ENCODE measurements at places on chromosomes 11 and 22.
A peak's percentile ranks its signal among the peaks of the same experiment; 100 is the strongest.

GRCh38 chr11:1303126-1303821 is 6.2 kb downstream of the TOLLIP start:
- no peak for DNase-seq

GRCh38 chr11:3969613-3970012 is 114.1 kb downstream of the STIM1 start:
- no peak for DNase-seq

DNA sequence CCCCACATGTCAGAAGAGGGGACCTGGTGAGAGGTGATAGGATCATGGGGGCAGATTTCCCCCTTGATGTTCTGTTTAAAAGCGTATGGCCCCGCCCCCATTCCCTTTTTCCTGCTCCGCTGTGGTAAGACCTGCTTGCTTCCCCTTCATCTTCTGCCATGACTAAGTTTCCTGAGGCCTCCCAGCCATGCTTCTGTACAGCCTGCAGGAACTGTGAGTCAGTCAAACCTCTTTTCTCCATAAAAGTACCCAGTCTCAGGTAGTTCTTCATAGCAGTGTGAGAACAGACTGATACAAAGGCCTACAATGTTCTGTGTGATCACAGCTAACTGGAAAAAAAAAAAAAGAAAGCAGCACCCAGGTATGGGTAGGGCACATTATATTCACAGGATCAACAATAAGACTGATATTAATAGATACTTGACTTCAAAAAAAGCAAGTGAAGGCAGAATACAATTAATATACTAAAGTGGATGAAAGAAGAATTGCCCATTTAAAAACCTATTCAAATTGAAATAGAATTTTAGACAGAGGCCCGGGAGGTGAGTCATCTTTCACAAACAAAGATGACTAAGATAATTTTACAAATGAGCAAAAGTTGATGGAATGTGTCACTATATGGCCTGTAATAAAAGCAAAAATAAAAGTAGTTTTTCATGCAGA is 1.7 kb upstream of the OR52K1 start:
- no peak for DNase-seq

DNA sequence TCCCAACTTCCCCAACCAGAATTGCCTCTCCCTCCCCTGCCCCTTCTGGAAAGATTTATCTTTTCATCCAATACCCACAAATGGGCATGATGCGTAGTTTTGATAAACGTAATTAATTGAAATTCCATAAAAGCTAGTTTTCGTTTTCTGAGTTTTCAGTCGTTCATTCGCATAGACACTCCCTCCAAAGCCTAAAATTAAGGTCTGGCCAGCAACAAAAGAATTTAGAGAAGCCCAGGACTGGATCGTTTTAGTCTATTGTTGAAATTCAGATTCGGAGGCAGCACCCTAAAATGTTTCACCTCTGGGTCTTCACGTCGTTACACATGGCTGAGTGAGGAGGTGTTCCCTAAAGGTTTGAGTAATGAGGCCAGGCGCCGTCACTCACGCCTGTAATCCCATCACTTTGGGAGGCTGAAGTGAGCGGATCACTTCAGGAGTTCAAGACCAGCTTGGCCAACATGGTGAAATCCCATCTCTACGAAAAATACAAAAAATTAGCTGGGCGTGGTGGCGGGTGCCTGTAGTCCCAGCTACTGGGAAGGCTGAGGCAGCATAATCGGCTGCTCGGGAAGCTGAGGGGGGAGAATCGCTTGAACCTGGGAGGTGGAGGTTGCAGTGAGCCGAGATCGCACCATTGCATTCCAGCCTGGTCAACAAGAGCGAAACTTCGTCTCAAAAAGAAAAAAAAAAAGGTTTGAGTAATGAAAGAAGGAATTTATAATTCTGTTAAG is 589 bp upstream of the NDUFC2 start:
- no peak for DNase-seq

GRCh38 chr11:46896719-46897406 is 21.5 kb downstream of the LRP4 start:
- no peak for DNase-seq

DNA sequence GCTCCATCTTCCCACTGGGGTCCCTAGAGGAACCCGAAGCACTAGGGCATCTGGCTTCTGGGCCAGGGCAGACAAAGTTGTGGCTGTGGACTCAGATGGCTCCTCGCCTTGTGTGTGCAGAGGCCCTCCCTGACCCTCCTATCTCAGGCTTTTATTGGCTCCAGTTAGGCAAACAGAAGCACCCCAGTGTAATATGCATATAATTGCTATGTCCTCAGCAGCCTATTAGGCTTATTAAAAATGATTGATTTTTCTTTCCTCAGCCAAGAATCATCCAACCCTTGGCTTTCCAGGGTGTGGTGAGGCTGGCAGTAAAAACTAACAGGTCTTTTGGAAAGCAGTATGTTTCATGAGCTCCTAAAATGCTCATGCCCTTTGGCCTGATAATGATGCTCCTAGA is 22.3 kb downstream of the UPB1 start:
- DNase-seq, result no peak

DNA sequence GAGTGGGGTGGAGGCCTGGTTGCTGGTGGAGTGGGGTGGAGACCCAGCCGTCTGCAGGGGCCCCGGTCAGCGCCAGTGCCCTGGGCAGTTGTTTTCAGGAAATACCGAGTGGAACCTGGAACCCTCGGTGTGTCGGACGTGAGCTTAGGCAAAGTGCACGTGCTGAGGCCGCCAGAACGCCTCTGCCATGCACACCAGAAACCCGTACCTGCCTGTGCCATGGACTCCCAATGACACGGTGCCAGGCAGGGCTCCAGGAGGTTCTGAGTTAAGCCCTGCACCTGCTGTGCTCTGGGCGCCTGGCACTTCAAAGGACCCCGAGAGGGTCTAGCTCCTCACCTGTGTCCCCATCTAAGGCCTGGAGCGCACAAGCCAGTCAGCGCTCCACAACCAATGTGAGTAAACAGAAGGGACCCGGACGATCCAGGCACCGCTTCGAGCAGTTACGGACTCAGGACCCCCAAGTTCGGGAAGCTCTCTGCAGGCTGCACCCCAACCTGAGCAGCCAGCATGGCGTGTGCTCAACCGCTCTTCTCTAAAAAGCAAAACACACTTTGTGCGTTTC is 12.3 kb downstream of the TOLLIP start:
- DNase-seq, result no peak

DNA sequence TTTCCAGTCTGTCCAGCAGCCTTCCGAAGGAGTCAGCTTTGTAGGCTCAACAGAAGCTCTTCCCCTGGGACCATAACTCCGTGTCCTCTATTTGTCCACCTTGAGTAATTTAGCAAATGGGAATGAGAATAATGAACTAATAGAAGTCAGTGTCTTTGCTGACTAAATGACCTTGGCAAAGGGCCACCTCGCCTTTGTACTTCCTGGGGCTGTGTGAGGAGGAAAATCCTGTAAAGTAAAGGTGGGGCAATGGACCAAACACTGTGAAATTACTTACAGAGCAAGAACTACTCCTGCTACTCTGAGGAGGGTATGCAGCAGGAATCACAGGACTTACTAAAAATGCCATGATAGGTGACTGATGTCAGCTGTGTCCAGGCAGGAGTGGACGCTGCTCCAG is 36.2 kb upstream of the CSNK2A3 start:
- no peak for DNase-seq

GRCh38 chr11:60810151-60810550 is 25.0 kb downstream of the MS4A10 start:
- no peak for DNase-seq

GRCh38 chr11:69489031-69489745 is 7.7 kb downstream of the LINC01488 start:
- no peak for DNase-seq

DNA sequence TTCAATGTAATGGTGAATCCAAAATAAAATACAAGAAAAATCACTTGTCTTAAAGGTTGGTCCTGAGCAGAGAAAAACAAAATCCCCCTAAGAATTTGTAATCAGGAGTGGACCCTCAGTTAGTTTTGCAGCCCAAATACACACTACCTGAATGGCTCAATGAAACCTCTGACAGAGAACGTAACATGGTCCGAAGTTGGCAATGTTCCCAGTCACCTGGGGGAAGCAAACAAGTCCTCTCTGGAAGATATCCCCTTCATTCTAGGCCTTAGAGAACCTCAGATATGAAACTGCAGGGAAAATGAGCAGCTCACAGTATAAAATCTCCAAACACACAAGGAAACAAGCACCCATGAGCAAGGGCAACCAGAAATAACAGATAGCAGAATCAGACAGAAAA is 58.2 kb downstream of the MORC2 start:
- DNase-seq, result no peak

DNA sequence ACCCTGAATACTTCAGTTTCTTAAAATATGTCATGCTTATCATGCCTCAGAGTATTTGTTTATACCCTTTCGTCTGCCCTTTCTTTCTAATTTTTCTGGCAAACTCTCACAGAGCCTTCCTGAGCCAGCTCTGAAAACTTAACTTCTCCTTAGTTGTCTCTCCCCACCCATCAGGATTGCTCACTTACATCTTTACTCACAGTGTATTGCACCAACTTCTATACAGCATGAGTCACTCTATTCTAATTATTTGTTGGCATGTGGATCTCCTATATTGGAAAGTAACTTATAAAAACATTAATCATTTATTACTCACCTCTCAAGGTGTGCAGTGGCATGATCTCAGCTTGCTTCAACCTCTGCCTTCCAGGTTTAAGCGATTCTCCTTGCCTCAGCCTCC is 114.9 kb downstream of the FANCF start:
- no peak for DNase-seq

DNA sequence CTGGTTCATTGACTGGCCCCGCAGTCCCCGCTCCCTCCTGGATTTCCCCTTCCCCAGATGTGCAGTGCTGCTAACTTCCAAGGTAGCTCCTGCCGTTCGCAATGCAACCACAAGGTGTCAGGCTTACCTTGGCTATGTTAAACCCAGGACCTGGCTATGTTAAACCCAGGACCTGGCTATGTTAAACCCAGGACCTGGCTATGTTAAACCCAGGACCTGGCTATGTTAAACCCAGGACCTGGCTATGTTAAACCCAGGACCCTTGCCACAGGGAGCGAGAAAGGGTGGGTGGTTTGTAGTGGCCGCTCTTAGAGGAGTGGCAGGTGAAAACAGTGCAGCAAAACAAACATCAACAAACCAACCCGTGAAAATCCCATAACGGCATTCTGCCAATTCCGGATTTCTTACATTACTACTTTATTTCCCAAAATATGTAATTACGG is 2.9 kb upstream of the ADAMTS8 start:
- DNase-seq, result peak; percentile 34

DNA sequence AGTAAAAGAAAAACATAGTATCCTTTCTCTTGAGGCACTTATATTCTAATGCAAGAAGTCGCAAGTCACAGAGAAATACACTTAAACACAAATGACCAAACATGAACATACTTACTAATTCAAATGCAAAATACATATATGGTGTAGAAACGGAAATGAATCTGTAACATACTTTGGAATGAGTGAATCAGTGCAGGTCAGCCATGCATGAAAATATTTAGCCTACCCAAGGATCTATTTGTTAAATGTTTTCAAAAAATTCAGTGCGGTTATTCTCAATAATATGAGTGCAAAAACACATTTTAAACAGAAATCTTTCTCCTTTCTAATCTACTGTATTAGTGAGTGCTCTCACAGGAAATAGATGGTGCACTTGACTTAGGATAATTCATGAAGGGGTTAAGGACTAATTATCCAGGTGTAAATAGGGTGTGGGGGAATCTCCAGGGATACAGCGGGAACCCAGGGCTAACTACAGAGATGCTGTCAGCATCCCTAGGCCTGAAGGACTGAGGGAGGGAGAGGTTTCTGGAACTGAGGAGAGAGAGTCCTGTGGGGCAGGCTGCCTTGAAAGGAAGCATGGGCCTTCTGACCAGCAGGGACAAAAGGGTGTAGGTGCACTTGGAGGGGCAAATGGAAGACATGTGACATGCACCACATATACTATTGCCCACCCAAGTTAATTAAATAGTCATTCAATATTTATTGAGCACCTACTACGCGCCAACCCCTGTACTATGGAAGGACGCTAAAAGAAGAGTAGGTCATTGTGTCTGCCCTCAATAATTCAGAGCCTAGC is 139.2 kb downstream of the MAML2 start:
- no peak for DNase-seq

DNA sequence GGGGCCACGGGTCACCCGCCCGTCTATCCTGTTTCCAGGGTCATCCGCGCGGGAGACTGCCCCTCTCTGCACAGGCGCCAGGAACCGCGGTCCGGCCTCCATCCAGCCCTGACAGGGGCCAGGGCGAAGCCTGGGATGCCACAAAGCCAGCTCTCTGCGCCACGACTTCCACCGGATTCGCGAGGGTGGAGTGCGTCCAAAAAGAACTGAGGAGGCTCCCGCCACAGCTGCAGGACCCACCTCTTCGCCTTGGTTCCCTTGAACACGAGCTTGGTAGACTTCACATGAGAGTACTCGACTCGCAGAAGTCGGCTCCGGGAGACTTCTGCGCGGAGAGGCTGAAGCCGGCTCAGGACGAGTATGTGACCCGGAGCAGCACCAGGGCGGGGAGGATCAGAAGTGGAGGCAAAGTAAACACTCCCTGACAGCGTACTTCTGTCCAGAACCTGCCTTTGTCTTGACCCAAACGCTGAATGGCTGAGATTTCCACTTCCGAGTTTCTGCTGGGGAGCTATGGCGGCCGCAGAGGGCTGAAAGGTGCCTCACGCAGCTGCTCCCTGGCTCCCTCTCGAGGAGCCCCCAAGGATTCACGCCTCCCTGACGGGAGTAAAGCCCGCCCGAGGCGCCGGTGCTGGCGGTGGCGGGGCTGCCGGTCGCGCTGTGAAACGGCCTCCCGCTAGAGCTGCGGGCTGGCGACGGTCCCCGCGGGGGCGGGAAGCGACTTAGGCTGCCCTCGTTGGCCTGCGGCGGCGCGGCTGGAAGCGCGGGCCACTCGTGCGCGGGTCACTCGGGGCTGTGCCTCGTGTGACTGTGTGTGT is 4566.7 kb upstream of the OR11H1 start:
- DNase-seq, result no peak

DNA sequence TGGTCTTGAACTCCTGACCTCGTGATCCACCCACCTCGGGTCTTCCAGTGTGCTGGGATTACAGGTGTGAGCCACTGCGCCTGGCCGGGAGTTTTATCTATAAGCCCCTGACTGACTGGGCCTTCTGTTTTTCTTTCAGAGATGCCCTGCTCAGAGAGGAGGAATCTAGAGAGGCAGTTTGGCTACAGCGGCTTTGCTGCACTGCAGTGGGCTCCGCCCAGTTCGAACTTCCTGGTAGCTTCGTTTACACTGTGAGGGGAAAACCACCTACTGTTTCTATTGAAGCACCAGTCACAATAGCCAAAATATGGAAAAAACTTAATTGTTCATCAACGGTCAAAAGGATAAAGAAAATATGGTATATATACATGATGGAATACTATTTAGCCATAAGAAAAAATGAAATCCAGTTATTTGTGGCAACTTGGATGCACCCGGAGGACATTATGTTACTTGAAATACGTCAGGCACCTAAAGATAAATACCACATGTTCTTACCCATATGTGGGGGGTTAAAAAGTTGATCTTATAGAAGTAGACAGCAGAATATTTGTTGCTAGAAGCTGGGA is 31.9 kb upstream of the FAM181B start:
- DNase-seq, result no peak

- DNase-seq, result no peak
Measured at GRCh38 chr11:76688146-76688545, 17.6 kb upstream of the LRRC32 start.

- DNase-seq, result no peak
Measured at GRCh38 chr22:36733271-36733670, 29.7 kb upstream of the CACNG2 start.

GRCh38 chr11:1532014-1532586 is 40.0 kb downstream of the DUSP8 start:
- DNase-seq, result no peak

Measured in stimulated activated CD8-positive, alpha-beta memory T cell treated with anti-CD3 and anti-CD28 coated beads, Interleukin-2, amount 100 ng/mL, for 1 hour (primary cell).